ENCODE measurements at places on chromosomes 5 and 9. TPM values are rescaled to one million over a fixed set of nuclear protein-coding genes. Genes with fewer than 3 reads are reported as not detected.

The PCDHGB7 gene
- total RNA-seq, result 22.1 TPM

The ACSL6 gene
- not detected for total RNA-seq

The PFN3 gene
- not detected for total RNA-seq

The RNF180 gene
- 3.4 TPM for total RNA-seq

The LEAP2 gene
- total RNA-seq, result 0.18 TPM

The INSL4 gene
- not detected for total RNA-seq

Data from fibroblast of the aortic adventitia (primary cell).